Progenitor cell of endocrine pancreas (in vitro differentiated cells): ENCODE measurements at places on chromosomes 6 and 20.

- peaks cover 7% of the 10 kb centered on the region for H3K27me3 ChIP-seq
- H3K36me3 ChIP-seq: no peaks in the 10 kb centered on the region
- DNase-seq: no peak
- no peak overlapping the region for H3K27ac ChIP-seq
- no peak overlapping the region for H3K4me3 ChIP-seq
Observed at GRCh38 chr6:92124200-92124651, 1295.1 kb downstream of the EPHA7 start.

GRCh38 chr6:3005077-3005476 lies 5.4 kb downstream of the NQO2 start:
- H3K4me3 ChIP-seq: no peak overlapping the region
- peaks cover 42% of the 10 kb centered on the region for H3K36me3 ChIP-seq
- H3K27ac ChIP-seq: peak overlapping the region; percentile 43
- no peaks in the 10 kb centered on the region for H3K4me1 ChIP-seq
- DNase-seq: no peak

- no peak overlapping the region for H3K4me3 ChIP-seq
- H3K27me3 ChIP-seq: no peaks in the 10 kb centered on the region
- H3K4me1 ChIP-seq: peaks cover 16% of the 10 kb centered on the region
- DNase-seq: no peak
- H3K36me3 ChIP-seq: peaks cover 15% of the 10 kb centered on the region
Observed at GRCh38 chr20:34403063-34403827, 40.2 kb downstream of the ITCH start.

DNA sequence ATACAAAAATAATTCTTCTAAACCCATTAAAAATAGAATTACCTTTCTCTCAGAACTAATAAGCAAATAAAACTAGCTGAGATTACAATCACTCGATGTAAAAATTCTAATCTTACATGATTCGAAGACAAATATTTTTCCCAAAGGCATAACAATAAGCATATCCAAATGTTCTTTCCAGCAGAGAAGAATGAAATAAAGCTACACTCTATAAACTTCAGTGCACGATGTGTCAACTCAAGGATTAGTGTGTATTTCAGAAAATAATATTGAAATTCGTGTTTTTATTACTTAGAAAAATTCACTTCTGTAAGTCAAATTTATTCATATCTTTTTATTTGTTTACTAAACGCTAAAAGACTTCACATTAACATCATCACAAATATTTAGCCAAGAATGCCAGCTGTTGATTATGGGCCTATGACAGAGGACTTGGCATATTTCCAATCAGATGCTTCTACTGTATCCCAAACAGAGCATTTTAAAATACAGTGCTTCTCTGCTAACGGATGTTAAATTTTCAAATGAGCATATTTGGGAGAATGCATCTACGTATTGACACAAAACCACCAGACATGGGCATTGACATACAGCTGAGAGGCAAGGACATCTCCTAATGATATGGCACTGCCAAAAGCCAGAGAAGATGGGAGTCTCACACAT lies 54.7 kb upstream of the PDE7B start:
- no peak for DNase-seq
- no peak overlapping the region for H3K4me3 ChIP-seq
- H3K36me3 ChIP-seq: no peaks in the 10 kb centered on the region
- no peaks in the 10 kb centered on the region for H3K27me3 ChIP-seq
- no peaks in the 10 kb centered on the region for H3K4me1 ChIP-seq

GRCh38 chr6:169841251-169841650 lies 89.8 kb downstream of the ERMARD start:
- no peaks in the 10 kb centered on the region for H3K4me1 ChIP-seq
- no peaks in the 10 kb centered on the region for H3K36me3 ChIP-seq
- no peak overlapping the region for H3K4me3 ChIP-seq

GRCh38 chr6:78580923-78581322 lies 286.4 kb upstream of the IRAK1BP1 start:
- no peak overlapping the region for H3K27ac ChIP-seq
- no peaks in the 10 kb centered on the region for H3K36me3 ChIP-seq
- DNase-seq: no peak
- H3K27me3 ChIP-seq: no peaks in the 10 kb centered on the region

GRCh38 chr6:158121335-158121734 lies 46.7 kb downstream of the SERAC1 start:
- H3K4me1 ChIP-seq: peaks cover 4% of the 10 kb centered on the region
- no peak overlapping the region for H3K4me3 ChIP-seq
- H3K27ac ChIP-seq: peak overlapping the region; percentile 60
- no peak for DNase-seq
- H3K27me3 ChIP-seq: no peaks in the 10 kb centered on the region

GRCh38 chr6:165515963-165516624 lies 146.9 kb downstream of the PDE10A start:
- H3K27ac ChIP-seq: no peak overlapping the region
- H3K4me3 ChIP-seq: no peak overlapping the region
- no peaks in the 10 kb centered on the region for H3K27me3 ChIP-seq
- H3K36me3 ChIP-seq: no peaks in the 10 kb centered on the region

GRCh38 chr20:47454298-47455132 lies 47.2 kb upstream of the NCOA3 start:
- no peaks in the 10 kb centered on the region for H3K36me3 ChIP-seq
- no peak overlapping the region for H3K4me3 ChIP-seq
- H3K27ac ChIP-seq: peak overlapping the region; percentile 75
- H3K4me1 ChIP-seq: peaks cover 20% of the 10 kb centered on the region

DNA sequence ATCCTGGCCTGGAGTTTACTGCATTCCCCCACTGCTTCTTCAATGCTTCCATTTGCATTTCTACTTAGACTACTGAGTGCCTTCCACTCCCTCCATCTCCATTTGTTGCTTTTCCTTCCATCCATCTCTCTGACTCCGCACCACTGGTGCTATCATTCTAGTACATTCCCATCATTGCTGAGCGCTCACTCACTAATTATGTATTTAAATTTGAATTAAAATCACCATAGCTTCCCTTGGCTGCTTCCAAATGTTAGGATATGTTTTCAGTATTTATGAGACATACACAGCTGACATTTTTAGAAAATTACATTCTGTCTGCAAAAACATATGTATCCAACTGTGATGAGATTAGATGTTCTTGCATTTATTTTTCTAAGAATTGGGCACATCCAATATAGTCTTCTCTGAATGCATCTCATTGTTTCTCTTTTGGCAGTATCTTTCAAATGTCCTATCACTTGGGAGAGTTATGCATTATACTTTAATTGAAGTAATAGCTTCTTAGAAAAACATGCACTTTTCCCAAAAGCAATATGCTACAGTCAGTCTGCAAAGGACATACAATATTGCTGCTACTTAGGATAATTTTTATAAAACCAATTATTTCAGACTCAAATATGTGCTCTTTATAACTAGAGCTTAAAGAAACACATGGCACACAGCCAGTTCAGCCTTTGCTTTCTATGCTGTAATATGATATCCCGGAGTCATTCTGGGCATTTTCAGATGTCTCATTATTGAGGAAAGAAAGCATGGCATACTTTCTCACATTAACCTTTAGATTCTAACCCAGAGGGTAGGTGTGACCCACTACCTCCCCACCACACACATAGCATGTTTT lies 12.1 kb upstream of the COL21A1 start:
- no peak overlapping the region for H3K4me3 ChIP-seq
- H3K4me1 ChIP-seq: peaks cover 9% of the 10 kb centered on the region
- no peak for DNase-seq

DNA sequence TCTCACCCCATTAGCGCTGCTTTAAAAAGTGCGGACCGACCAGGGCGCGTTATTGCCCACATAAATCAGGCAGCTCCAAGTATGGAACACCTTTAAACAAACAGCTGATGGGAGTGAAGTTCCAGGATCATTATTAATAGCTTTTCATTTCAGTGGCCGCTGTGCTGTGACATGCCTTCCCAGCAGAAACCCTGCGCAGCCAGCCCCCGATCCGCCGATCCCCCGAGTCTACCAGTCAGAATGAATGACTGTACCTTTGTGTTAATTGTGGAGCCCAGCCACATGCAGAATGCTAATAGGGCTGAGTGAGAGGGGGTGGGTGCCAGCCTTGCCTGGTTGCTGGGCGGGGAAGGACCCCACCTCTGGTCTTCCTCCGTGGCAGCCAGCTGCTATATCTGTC lies 21.9 kb downstream of the CDH22 start:
- peaks cover 26% of the 10 kb centered on the region for H3K27me3 ChIP-seq
- no peak overlapping the region for H3K27ac ChIP-seq
- no peak for DNase-seq
- no peak overlapping the region for H3K4me3 ChIP-seq
- no peaks in the 10 kb centered on the region for H3K36me3 ChIP-seq
- H3K4me1 ChIP-seq: no peaks in the 10 kb centered on the region

GRCh38 chr20:59779656-59780380 lies 153.6 kb downstream of the SYCP2 start:
- no peak overlapping the region for H3K4me3 ChIP-seq
- H3K36me3 ChIP-seq: no peaks in the 10 kb centered on the region
- peaks cover 9% of the 10 kb centered on the region for H3K27me3 ChIP-seq
- no peaks in the 10 kb centered on the region for H3K4me1 ChIP-seq
- DNase-seq: no peak

- peaks cover 2% of the 10 kb centered on the region for H3K36me3 ChIP-seq
- H3K4me3 ChIP-seq: peak overlapping the region; percentile 90
- H3K4me1 ChIP-seq: peaks cover 12% of the 10 kb centered on the region
- H3K27ac ChIP-seq: peak overlapping the region; percentile 95
- peak; percentile 12 for DNase-seq
- peaks cover 2% of the 10 kb centered on the region for H3K27me3 ChIP-seq
Observed at GRCh38 chr20:56359212-56360132, 698 bp downstream of the FAM210B start.

DNA sequence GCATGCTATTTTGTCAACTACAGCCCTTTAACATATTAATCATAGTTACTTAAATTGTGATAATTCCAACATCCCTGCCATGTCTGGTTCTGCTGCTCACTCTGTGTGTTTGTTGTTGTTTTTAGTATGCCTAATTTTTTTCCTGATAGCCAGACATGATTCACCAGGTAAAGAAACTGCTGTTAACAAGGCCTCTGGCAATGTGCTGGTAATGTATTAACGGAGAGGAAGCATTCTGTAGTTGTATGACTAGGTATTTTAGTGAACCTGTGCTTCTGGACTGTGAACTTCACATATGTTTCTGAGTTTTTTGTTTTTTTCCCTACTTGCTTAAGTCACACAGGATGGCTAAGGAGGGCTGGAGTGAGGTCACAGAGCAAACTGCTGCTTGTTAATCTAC lies 4.8 kb downstream of the DYNLT2 start:
- H3K4me3 ChIP-seq: no peak overlapping the region
- peaks cover 10% of the 10 kb centered on the region for H3K4me1 ChIP-seq
- no peaks in the 10 kb centered on the region for H3K36me3 ChIP-seq
- DNase-seq: no peak
- H3K27me3 ChIP-seq: no peaks in the 10 kb centered on the region

DNA sequence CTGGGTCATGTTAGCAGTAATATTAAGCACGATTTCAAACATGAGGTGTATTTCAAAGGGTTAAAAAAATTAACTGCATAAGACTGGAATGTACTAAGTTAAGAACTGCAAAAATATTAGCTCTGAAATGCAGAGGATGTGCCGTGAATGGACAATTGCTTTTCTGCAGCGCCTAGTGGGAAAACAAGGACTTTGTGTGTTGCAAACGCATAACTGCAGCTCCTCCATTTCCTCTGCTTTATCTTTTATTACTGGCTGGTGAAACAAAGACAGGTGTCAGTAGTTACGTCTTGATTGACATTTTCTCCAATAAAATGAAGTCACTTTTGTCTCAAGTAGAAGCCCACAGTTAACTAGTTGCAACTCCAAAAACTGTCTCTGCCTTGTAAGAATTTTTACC lies 1.7 kb downstream of the PDE7B start:
- H3K27me3 ChIP-seq: no peaks in the 10 kb centered on the region
- H3K4me1 ChIP-seq: peaks cover 13% of the 10 kb centered on the region
- DNase-seq: no peak
- H3K36me3 ChIP-seq: no peaks in the 10 kb centered on the region

DNA sequence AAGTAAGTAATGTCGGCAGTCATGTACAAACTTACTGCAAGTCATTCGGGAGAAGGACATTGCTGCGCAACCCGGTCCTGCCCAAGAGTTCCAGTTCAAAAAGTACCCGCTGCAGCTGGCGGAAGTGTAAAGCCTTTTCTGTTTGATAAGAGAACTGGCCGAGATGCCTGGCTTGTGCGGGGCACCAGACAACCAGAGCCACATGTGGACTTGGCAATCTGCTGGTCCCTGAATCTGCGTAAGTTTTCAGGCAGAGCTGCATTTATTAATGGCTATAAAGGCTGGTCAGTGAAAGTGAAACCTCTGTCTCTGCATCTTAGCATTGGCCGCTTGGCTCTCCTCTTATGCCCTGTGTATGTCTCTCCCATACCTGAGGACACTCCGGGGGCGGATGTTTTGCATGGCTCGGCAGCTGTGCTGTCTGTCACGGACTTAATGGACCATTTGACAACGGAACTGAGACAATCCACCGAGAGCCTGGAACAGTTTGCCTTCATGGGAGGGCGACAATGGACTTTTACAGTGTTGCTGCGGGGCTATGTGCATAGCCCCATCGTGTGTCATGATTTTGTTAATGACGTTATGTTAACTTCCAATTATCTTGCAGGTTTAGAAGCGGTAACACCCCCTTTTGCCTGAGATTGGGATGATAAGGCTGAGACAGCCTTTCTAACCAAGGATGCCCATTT lies 19.8 kb upstream of the RGS17 start:
- H3K4me3 ChIP-seq: no peak overlapping the region
- H3K36me3 ChIP-seq: no peaks in the 10 kb centered on the region
- H3K4me1 ChIP-seq: no peaks in the 10 kb centered on the region

- DNase-seq: no peak
- no peaks in the 10 kb centered on the region for H3K4me1 ChIP-seq
- H3K27ac ChIP-seq: no peak overlapping the region
- no peaks in the 10 kb centered on the region for H3K27me3 ChIP-seq
Observed at GRCh38 chr6:143575901-143576426, 64.4 kb upstream of the FUCA2 start.

GRCh38 chr6:111683749-111684267 lies 78.1 kb upstream of the TRAF3IP2 start:
- H3K27ac ChIP-seq: no peak overlapping the region
- H3K36me3 ChIP-seq: peaks cover 39% of the 10 kb centered on the region
- H3K4me1 ChIP-seq: peaks cover 17% of the 10 kb centered on the region

- H3K27me3 ChIP-seq: peaks cover 4% of the 10 kb centered on the region
- H3K27ac ChIP-seq: peak overlapping the region; percentile 47
- H3K4me1 ChIP-seq: peaks cover 28% of the 10 kb centered on the region
- no peak for DNase-seq
- no peaks in the 10 kb centered on the region for H3K36me3 ChIP-seq
- peak overlapping the region; percentile 77 for H3K4me3 ChIP-seq
Observed at GRCh38 chr20:16575390-16576140, 2.3 kb upstream of the KIF16B start.

- no peak overlapping the region for H3K4me3 ChIP-seq
- DNase-seq: no peak
- no peaks in the 10 kb centered on the region for H3K36me3 ChIP-seq
- peaks cover 8% of the 10 kb centered on the region for H3K27me3 ChIP-seq
Observed at GRCh38 chr20:33261465-33261864, 21.5 kb upstream of the BPIFB1 start.

- H3K27ac ChIP-seq: peak overlapping the region; percentile 83
- H3K36me3 ChIP-seq: no peaks in the 10 kb centered on the region
- peak overlapping the region; percentile 85 for H3K4me3 ChIP-seq
- H3K4me1 ChIP-seq: peaks cover 57% of the 10 kb centered on the region
- H3K27me3 ChIP-seq: no peaks in the 10 kb centered on the region
Observed at GRCh38 chr6:33426590-33427511, 7.0 kb downstream of the SYNGAP1 start.

- peaks cover 1% of the 10 kb centered on the region for H3K4me1 ChIP-seq
- no peak overlapping the region for H3K27ac ChIP-seq
- H3K27me3 ChIP-seq: peaks cover 3% of the 10 kb centered on the region
- no peak for DNase-seq
- no peaks in the 10 kb centered on the region for H3K36me3 ChIP-seq
Observed at GRCh38 chr6:5059036-5059896, 25.9 kb upstream of the PPP1R3G start.
